ENCODE measurements at places on chromosomes 11 and 22.

DNA sequence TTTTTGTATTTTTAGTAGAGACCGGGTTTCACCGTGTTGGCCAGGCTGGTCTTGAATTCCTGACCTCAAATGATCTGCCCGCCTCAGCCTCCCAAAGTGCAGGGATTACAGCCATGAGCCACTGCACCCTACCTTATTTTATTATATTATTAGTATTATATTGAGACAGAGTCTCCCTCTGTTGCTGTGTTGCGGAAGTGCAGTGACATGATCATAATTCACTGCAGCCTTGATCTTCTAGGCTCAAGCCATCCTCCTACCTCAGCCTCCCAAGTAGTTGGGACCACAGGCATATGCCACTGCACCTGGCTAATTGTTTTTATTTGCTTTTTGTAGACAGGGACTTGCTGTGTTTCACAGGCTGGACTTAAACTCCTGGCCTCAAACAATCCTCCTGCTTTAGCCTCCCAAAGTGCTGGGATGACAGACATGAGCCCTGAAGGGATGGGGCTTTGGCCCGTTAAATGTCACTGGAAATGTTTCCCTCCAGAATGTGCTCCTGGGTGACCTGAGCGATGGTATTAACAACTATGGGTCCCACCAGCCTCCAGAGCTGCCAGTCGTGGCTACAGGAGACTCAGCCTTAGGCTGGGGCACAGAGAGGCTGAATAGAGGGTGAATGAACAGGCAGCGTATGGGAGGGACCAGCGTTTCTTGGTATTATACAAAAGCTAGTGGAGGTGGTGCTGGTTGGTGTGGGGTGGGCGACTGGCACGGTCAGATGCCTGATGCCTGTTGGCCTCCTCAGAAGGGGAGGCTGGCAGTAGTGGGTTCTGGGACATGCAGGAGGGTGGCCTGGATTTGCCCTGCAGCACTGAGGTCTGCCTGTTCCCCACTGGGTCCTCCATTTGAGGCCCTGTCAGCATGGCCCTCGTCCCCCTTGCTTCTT lies 7.3 kb downstream of the TANGO2 start:
- DNase-seq = no peak

GRCh38 chr11:4466131-4466870 lies 16.1 kb upstream of the OR52K1 start:
- no peak for DNase-seq

GRCh38 chr22:40534379-40535188 lies 101.9 kb downstream of the MRTFA start:
- no peak for DNase-seq

GRCh38 chr22:42760806-42761565 lies 40.3 kb upstream of the A4GALT start:
- DNase-seq = no peak

- DNase-seq = no peak
Observed at GRCh38 chr11:91178366-91178765, 955.5 kb upstream of the CHORDC1 start.

GRCh38 chr22:49204599-49205482 lies 622.8 kb downstream of the BRD1 start:
- DNase-seq = no peak

GRCh38 chr22:25757686-25758085 lies 15.7 kb downstream of the MYO18B start:
- no peak for DNase-seq

DNA sequence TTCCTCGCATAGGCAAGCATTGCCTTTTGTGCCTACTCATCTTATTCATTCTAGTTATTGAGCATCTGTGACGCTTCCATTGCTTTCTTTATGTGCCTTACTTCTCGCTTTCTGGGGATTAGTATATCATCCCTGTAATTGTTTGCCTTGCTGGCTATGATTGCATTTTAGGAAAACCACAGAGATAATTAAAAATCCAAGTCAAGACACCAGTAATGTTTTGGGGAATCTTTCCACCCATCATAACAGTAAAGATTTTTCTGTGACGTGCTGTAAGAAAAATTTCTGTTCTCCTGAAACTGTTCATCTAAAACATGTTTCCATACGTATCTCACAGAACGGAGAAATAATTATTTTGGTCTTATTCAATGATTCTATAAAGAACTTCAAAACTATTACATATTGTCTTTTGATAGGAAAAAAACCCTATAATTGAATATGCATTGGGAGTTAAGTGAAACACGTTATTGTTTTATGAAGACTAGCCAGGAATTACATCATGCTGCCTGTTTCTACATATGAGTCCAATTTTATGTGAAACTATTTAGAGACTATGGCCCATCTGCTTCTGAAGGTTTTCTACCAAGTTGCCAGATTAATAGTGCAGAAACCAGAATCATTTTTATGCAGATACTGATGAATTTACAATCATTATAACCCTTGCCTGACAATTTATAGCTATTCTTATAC lies 133.7 kb upstream of the FIBIN start:
- no peak for DNase-seq

DNA sequence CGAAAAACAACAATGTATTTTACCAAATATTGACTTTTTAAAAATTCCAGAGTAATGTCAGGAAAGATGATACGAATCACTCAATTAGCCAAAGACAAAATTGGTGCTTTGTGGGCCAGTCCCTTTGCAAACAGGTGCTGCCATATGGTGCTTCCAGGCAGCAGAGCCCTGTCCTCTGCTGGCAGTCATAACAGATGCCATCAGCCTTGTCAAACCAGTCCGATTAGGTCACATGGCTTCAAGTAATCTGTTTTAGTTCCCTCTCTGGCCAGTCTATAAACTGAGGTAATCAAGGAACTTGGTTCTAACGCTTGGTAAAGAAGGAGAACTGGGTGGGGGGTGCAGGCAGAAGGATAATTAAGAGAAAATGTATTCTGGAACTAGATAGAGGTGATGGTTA lies 49.1 kb upstream of the CAPRIN1 start:
- DNase-seq = no peak

DNA sequence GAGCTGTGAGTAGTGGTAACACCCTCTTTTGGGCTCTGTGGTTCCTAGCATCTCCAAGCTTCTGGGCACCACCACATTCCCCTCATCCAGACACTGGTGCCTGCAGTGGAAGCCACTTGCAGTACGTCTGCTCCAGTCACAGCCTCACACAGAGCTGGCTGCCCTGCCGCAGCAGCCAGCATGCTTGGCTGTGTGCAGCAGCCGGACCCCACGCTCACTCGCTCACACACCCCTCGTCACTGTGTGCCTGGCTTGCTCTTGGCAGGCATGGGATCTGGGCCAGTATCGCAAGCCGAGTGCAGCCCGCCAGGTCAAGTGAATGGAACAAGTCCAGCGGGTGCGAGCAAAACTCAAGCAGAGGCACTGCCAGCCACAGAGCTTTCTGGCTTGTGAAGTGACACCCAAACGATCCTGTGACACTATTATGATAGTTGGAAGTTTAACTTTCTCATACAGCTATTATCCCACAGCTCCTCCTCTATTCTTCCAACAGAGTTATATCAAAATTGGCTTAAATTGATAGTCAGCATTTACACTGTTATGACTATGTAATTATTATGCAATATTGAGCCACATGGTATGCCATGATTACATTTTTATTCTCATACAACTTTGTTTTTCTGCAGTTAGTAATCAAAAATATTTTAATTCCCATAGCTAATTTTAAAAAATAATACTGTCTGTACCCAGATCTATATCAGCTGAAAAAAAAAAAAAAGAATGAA lies 89.0 kb downstream of the CCDC73 start:
- DNase-seq = no peak

- DNase-seq = no peak
Observed at GRCh38 chr11:103792981-103793468, 243.4 kb upstream of the DDI1 start.

DNA sequence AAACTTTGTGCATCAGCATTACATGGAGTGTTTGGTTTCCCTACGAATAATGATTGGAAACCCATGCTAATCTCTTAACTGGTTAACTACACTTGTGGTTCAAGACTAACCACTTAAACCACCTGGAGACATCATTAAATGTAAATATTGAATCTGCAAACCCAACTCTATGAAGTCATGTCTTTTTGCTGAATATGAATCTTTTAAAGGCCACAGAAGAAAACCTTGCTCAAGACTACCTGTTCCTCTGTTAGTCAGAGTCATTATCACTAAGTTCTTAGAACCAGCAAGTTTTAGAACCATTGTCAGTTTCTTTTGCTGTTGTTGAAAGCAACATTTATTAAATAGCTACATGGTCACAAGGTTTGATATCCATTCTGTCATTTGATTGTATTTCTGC lies 70.7 kb downstream of the SIK2 start:
- DNase-seq = no peak

GRCh38 chr22:36022162-36022561 lies 6.5 kb downstream of the RBFOX2 start:
- DNase-seq = no peak

DNA sequence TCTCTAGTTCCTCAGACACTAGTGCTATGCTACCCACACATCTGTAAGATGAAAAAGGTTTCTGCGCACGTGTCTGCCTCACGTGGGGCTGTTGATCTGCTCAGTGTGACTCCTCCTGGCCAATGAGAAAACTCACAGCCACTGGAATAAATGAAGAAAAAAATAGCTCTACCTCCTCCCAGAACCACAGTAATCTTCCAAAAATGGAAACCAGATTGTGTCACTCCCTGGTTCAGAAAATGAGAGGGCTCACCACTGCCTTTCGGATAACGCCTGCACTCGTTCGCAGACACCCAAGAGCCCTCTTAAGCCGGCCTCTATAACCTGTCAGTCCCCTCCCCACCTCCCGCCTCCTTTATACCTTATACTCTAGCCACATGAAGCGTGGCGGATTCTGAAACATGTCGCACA lies 5.1 kb downstream of the APBB1 start:
- no peak for DNase-seq

DNA sequence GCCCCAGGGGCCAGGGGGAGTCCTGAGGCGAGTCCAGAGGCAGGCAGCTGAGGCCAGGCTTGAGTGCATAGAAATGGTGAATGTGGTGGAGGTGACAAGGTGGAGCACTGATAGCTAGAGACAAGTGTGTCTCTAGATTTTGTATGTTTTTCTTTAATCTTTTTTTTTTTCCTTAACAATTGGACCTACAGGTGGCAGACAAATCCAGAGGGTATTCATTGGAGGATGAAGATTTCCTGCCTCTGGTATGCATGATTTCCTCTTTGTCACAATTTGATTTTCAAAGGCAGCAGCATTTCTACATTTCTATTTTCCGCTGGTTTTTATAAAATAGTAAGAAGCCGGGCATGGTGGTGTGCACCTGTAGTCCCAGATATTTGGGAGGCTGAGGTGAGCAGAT lies 47.7 kb upstream of the DKK3 start:
- no peak for DNase-seq

- DNase-seq = no peak
Observed at GRCh38 chr11:30196400-30197206, 34.2 kb upstream of the FSHB start.

DNA sequence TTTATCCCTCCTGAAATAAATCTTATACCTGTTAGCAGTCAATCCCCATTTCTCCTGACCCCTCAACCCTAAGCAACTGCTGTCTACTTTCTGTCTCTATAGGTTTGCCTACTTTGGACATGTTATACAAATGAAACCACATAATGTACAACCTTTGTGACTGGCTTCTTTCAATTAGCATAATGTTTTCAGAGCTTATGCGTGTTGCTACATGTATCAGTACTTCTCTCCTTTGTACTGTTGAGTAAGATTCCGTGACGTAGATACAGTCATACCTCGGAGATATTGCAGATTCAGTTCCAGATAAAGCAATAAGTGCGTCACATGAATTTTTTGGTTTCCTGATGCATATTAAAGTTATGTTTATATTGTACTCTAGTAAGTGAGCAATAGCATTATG lies 127.3 kb downstream of the MORC2 start:
- DNase-seq = no peak

GRCh38 chr11:84136926-84137325 lies 850.8 kb upstream of the CCDC90B start:
- no peak for DNase-seq

- DNase-seq = no peak
Observed at GRCh38 chr11:65857500-65857852, 504 bp downstream of the CFL1 start.

GRCh38 chr11:122162095-122162494 lies 46.1 kb upstream of the BLID start:
- no peak for DNase-seq

GRCh38 chr11:7506243-7506642 lies 7.6 kb upstream of the PPFIBP2 start:
- DNase-seq = no peak

GRCh38 chr11:9219115-9219514 lies 46.0 kb downstream of the DENND5A start:
- DNase-seq = no peak

- no peak for DNase-seq
Observed at GRCh38 chr11:22460181-22460580, 122.0 kb downstream of the SLC17A6 start.

- no peak for DNase-seq
Observed at GRCh38 chr22:26744892-26745808, 87.8 kb downstream of the MIAT start.

- DNase-seq = no peak
Observed at GRCh38 chr11:117179048-117179999, 781 bp downstream of the SIDT2 start.

DNA sequence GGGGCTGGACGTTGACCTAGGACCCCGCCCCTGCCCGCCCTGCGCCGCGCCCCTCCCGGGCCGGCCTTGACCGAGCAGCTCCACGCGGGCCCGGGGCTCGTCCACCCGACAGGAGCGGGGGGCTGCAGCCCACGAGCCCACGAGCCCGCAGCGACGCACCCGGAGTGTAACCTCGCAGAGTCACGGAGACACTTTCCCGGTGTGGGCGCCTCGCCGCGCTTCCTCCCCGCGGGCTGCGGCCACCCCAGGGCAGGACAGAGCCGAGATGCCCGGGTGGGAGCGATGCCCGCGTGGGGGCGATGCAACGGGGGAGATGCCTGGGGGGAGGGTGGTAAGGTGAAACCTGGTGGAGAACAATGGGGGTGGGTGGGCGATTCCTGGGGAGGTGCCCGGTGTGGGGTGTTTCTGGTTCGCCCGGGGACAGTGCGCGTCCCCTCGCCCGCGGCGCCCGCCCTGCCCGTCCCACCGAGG lies 4.9 kb upstream of the ZBED4 start:
- no peak for DNase-seq

- no peak for DNase-seq
Observed at GRCh38 chr22:23516304-23516703, 63.8 kb downstream of the IGLL1 start.

DNA sequence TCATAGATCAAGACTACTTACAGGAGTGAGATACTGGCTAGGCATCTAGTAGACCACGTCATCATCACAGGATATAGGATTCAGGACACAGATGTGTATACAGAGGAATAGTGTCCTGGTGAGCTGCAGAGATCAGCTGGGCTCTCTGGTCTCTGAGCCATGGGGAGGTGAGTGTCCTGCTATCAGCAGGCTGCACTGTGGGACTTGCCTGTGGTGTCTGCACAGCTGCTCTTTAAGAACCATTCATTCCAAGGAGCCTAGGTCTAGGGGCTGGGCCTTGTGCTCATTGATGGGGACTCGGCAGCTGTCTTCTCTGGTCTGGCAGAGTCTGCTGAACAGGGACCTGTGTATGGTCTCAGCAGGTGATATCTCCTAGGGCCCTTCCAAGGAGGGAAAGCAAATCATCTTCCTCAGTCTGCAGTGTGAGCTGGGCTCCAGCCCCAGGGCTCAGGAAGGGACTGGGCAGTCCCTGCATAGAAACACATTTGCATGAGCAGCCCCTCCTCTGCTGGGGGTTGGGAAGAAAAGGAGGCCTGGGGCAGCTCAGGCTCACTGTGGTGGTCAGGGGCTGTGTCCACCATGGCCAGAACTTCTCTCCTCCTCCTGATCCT lies 66.1 kb upstream of the VPREB1 start:
- DNase-seq = no peak

GRCh38 chr22:19172213-19173046 lies 6.1 kb downstream of the SLC25A1 start:
- no peak for DNase-seq

GRCh38 chr22:44928136-44928463 lies 81.7 kb downstream of the PHF21B start:
- DNase-seq = no peak

Data from vagina (tissue), 2 donors.